ENCODE measurements at places on chromosomes 11 and 22.

GRCh38 chr11:69711822-69712801, 8.3 kb upstream of the FGF19 start:
- no peak for DNase-seq

- DNase-seq, result no peak
These were observed 36.1 kb upstream of the ANKK1 start for GRCh38 chr11:113351480-113351879.

DNA sequence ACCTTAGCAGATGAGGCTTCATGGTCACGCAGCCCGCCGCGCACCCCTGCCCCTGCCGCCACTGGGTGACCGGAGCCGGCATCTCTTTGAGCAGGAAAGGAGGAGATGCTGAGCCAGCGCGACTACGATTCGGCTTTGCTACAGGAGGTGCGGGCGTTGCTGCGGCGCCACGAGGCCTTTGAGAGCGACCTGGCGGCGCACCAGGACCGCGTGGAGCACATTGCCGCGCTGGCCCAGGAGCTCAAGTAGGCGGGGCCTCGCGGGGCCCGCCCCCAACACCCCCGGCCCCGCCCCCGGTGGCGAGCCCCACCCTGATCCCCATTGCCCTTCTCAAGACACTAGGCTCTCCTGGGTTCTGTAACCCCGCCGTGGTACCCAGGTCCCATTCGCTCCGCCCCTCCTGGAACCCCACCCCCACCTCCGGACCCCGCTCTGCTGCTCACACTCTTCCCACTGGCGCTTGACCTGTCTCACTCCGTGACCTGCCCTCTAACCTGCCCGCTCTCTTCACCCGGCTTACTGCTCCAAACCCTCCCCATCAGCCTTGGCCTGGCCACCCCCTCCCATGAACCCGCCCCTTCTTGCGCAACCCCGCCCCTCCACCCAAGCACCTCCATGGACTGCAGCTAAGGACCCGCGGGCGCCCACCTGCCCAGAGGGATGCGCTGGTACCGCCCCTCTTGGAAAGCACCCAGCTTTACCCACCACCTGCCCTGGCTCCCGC, 9.1 kb downstream of the CTSF start:
- peak; percentile 41 for DNase-seq

- DNase-seq, result no peak
These were observed 42.4 kb downstream of the SMCO4 start for GRCh38 chr11:93500759-93501158.

DNA sequence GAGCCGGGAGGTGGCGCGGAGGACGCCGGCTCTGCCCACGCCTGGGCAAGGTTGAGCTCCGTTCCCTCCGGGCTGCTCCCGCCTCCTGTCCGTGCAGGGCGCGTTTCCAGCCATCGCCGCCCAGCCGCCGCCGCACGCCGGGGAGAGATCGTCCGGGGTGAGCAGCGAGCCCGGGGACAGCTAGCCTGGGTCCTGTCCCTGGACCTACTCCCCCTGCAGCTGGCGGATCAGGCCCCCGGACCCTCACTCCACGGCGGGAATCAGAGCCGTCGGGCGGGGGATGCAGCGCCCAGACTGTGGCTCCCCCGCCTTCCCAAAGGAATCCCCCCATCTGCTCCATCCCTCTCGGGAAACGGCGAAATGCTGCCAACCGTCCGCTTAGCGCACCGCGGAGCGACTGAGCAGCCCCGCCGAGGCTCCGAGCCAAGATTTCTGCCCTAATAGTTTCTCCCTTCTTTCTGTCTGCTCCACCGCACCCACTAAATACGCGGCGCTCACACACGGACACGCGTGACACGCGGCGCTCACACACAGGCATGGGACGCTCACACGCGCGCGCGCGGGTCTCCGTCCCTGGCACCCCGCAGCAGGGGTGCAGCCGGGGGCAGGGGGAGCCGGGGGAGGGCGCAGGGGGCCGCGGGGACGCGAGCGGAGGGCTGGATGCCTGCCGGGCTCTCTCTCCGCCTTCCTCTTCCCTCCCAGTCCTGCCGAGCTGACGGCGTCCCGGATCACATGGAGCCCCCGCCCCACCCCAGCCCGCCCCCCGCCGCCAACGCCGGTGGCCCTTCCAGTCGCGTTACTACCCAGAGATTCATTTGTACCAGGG, at the start of gene KCNJ5:
KCNJ5 (plus strand) TSS at position 814 of the 826 bp plus-strand sequence. CDS start 19,918 bp downstream, outside the sequence.
- DNase-seq, result no peak

GRCh38 chr11:4064278-4064955, 30.2 kb upstream of the RRM1 start:
- no peak for DNase-seq

DNA sequence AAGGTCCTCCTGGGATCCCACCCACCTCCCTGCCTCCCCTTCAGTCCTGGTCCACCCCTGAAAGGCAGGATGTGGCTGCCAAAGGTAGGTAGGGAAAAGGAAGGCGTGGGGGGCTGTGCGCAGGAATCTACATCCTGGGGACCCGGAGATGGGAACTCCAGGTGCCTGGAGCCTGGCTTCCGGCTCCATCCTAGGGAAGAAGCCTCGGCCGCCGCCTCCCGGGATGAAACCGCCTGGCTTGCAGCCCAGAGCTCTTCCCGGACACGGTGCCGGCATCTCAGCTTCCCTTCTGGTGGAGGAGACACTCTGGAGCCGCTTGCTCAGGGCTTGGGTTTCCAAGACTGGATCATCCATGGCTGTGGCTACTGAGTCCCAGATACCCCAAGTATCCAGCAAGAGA, 33.3 kb upstream of the PDGFB start:
- DNase-seq, result no peak
